Osteocyte (in vitro differentiated cells): ENCODE measurements at places on chromosomes 13 and 19. TPM values are rescaled to one million over a fixed set of nuclear protein-coding genes. Genes with fewer than 3 reads are reported as not detected.

PTH2 gene
- not detected in 2 replicates for total RNA-seq

MYO16 gene
- total RNA-seq: 0.13 and 0.16 TPM in 2 replicates

GNG8 gene
- not detected in 2 replicates for total RNA-seq

ZNF556 gene
- not detected in 2 replicates for total RNA-seq

ANGPTL4 gene
- total RNA-seq: 6.5 and 8.6 TPM in 2 replicates

ERICH4 gene
- not detected in 2 replicates for total RNA-seq

PSPN gene
- 3.2 and 3.5 TPM in 2 replicates for total RNA-seq

SHC2 gene
- total RNA-seq: 61.2 and 61.7 TPM in 2 replicates

CBY2 gene
- not detected in 2 replicates for total RNA-seq

KIR3DL2 gene
- not detected in 2 replicates for total RNA-seq

APOC4 gene
- total RNA-seq: not detected in 2 replicates

TNFSF13B gene
- 1.1 and 1.7 TPM in 2 replicates for total RNA-seq

CBARP gene
- 6.9 and 7.0 TPM in 2 replicates for total RNA-seq

KLK4 gene
- total RNA-seq: not detected in 2 replicates

GRIK5 gene
- total RNA-seq: 0.38 and 0.55 TPM in 2 replicates

OBI1 gene
- total RNA-seq: 9.4 and 10.5 TPM in 2 replicates

OR10H1 gene
- not detected in 2 replicates for total RNA-seq

IFI30 gene
- not detected in 2 replicates for total RNA-seq

SRRM5 gene
- total RNA-seq: 0.24 and 0.35 TPM in 2 replicates

ZFR2 gene
- total RNA-seq: 0.44 TPM in 1 of 2 replicates, not detected in the other

CDX2 gene
- total RNA-seq: not detected in 2 replicates

U2AF2 gene
- total RNA-seq: 174 and 189 TPM in 2 replicates

ZNF442 gene
- 2.2 and 2.3 TPM in 2 replicates for total RNA-seq

APLP1 gene
- total RNA-seq: 12.6 and 14.7 TPM in 2 replicates

OSCAR gene
- 0.32 and 0.47 TPM in 2 replicates for total RNA-seq

ZNF285 gene
- 5.3 and 6.8 TPM in 2 replicates for total RNA-seq

MATK gene
- total RNA-seq: not detected in 2 replicates

ACP7 gene
- total RNA-seq: not detected in 2 replicates

UPK1A gene
- total RNA-seq: not detected in 2 replicates

PSG2 gene
- total RNA-seq: not detected in 2 replicates

PLK5 gene
- 0.54 TPM in 1 of 2 replicates, not detected in the other for total RNA-seq
